Fibroblast of skin of left quadriceps (primary cell): ENCODE measurements at places on chromosomes 3 and 15.
A peak's percentile ranks its signal among the peaks of the same experiment; 100 is the strongest.

GRCh38 chr3:128167973-128168674, 14.8 kb downstream of the EEFSEC start:
- DNase-seq: no peak

DNA sequence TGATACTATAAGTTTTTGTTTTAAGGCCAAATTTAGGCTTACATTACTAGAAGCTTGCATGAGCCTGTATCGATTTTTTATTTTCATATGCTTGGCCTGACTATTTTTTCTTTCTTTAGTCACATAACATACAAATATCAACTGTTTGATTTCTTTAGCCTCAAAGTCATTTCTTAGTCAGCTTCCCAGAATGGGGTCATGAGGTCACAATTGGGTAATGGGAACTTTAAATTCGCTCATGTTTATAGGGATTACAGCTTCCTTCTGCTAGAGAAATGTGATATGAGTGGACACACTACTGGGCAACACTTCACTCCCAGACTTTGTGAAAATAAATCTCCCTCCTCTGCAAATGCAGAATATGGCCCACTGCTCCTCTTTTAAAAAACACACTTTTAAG, 9.1 kb upstream of the TIPARP start:
- no peak for DNase-seq

- DNase-seq: peak; percentile 58
Observed at GRCh38 chr3:119352863-119353527, 58.8 kb downstream of the ARHGAP31 start.

GRCh38 chr15:28994142-28994830, 108.5 kb downstream of the APBA2 start:
- DNase-seq: no peak

DNA sequence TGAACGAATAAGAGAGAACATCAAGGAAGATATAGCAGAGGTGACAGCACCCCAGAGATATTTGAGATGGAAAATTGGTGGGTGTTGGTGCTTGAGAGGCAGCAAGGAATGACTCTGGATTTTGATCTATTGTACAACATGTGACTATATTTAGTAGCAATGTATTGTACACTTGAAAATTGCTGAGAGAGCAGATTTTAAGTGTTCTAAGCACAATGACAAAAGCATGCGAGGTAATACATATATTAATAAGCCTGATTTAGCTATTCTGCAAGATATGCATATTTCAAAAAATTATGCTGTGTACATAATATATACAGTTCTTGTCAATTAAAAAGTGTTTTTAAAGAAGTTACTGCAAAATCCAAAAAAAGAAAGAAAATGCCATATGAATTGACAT, 194.3 kb downstream of the SLC9A9 start:
- DNase-seq: no peak

DNA sequence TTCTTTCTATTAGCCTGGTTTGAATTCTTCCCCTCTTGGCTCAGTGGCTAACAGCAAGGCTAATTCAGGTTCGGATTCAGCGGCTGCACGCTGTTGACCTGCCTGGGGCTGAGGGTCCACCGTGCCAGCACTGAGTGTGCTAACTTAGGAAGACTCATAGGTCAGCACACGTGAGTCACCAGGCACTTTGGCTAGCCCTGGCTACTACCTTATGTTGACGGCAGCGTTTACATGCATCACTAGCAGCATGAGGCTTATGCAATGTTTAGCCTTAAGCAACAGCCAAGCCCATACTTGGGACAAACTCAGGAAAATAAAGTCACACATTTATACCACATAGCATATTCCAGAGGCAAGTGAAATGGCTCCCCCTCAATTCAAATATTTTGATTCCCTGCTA, 137.7 kb downstream of the RAB11A start:
- DNase-seq: no peak

DNA sequence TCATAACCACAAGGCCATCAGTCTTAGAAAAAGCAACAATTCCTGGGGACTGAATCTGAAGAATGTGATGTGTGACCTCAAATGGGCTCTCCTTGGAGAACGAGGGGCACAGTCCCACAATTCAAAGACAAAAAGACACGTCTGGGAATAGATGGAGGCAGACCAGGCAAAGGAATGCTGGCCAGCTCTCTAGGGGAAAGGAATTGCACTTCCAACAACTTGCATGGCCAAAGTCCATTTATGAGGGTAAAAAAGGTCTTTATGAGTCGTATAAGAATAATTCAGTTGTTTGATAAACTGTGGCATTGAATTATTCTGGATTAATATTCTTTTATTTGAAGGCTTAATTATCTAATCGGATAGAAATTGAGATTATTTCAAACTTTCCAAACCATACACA, 180.5 kb upstream of the FEZF2 start:
- DNase-seq: no peak

- DNase-seq: no peak
Observed at GRCh38 chr15:24977686-24978085, 22.9 kb downstream of the SNRPN start.

GRCh38 chr15:90931828-90932659, at the start of gene HDDC3:
TSS of gene HDDC3 (minus strand) at chr15:90932549. CDS start at chr15:90932540, 9 bp downstream.
- DNase-seq: peak; percentile 47

DNA sequence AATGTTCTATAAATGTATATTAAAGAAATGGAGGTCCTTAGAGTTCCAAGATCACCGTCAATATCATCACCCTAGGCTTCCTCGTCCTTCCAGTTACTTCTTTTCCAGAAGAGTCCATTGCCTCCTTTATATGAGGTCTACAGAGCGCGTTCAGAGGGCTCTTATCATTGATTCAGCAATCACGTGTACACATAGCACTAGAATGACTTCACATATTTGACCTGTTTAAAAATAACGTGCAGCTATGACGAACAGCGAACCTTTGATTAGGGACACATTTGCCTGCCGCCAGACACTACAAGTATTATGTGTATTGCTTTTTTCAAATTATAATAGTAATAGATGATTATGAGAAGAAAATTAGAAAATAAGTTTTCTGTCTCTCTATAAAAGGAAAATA, 26.0 kb downstream of the IGF1R start:
- no peak for DNase-seq

GRCh38 chr15:100438570-100438969, 90.2 kb downstream of the CERS3 start:
- peak; percentile 14 for DNase-seq

- DNase-seq: no peak
Observed at GRCh38 chr3:67118635-67119034, 120.5 kb downstream of the KBTBD8 start.

- peak; percentile 84 for DNase-seq
Observed at GRCh38 chr3:20066850-20067617, 26.8 kb downstream of the KAT2B start.

DNA sequence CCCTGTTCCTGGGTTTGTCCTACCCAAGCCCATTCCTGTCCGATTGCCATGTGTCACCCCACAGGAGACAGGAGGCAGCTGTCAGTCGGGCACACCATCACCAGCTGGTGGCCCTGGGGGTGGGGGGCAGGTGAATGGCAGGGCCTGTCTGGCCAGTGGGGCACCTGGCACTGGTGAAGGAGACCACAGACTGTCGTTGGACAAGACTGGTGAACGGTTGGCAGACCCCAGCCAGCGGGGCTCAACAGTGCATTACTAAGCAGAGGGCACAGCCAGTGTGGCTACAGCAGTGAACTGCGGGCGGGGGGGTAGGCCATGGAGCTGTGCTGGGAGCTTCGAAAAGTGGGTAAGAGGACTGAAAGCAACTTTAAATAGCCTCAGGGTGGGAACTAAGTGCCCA, 2.1 kb downstream of the SEMA7A start:
- DNase-seq: no peak

DNA sequence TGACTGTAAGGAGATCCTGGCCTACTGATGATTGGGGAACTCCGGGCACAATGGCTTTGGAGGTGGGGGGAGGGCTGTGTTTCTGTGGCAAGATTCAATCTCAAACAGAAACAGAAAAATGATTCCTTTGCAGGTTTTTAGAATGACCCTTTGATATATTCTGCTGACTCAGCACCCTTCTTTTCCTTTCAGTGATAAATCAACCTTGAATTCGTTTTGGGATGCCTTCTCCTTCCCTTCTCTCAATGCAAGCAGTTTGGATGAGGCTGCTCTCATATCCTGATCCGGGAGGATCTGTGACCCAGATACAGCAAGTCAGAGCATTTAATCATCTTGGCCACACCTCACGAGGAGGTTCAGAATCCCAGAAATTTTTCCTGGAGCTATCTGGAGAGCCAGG, 156.1 kb upstream of the PRICKLE2 start:
- no peak for DNase-seq

- DNase-seq: no peak
Observed at GRCh38 chr15:66941791-66942190, 123.6 kb upstream of the SMAD3 start.
